ENCODE measurements at places on chromosomes 2 and 18.

DNA sequence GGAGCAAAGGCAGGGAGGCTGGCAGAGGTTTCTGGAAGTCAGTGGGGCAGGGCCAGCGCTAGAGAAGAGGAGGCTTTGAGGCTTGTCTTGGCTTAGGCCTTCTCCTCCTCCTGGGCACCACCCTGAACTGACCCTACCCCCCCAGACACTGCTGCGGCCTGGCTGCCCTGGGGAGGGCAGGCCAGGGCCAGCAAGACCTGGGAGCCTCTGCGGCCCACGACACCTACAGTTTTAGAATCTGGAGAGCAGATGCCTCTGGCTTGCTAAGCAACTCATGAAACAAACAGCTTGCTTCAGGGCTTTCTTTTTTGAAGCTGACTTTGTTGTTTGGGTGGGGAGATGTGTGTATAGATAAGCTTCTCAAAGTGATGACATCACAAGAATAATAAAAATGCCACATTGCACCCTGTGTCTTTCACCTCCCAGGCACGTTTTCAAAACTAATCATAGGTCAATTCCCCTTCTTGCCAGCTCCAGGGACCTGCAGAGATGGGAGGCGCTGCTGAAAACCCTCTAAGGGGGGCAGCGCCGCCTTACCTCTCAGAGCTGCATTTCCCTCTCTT lies 46.2 kb upstream of the SMAD7 start:
- no peak for DNase-seq

GRCh38 chr2:27185331-27186026 lies 26.4 kb upstream of the ATRAID start:
- no peak for DNase-seq

DNA sequence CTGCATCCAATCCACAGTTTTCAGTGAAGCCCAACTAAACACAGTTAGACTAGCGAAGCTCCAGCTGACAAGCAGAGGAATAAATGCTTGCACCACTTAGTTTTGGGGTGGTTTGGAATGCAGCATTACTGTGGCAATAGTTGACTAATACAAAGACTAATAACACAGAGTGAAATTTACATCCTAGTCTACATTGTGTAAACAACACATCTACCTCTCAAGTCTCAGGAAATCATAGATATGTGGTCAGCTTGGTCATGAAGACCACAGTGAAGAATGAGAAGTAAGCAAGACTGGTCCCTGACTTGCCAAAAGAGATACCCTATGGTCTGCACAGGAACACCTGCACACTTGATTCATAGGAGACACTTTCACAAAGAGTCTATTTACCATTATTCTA lies 155.1 kb upstream of the TANK start:
- DNase-seq, result no peak

DNA sequence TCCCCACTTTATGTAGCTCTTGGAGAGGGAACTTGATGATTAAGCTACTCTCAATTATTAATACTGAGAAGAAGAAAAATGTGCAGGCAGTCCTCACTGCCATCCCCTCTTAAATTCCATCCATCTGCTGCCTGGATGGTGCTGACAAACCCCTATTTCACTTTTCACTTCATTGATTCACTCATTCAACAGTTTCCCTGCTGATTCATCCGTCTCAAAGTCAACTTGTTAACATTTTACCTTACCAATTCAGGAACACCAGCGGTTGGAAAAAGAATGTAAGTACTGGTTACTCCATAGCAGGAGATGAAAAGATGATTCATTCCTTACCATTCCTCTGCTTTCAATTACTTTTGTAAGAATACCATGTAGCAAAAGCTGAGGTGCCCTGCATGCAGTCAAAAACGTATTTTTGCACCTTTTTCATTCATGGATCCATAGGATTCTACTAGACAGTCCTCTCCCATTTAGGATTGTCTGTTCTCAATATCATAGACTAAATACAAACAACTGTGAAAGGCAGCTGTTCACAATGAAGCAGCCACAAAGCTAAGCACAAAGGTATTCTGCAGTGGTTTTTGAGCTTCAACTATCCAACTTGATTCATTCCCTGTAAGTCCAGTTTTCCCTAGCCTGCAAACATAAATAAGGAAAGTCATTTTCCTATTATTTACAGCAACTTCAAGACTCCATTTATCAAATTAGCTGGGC lies 262.0 kb downstream of the MREG start:
- no peak for DNase-seq

DNA sequence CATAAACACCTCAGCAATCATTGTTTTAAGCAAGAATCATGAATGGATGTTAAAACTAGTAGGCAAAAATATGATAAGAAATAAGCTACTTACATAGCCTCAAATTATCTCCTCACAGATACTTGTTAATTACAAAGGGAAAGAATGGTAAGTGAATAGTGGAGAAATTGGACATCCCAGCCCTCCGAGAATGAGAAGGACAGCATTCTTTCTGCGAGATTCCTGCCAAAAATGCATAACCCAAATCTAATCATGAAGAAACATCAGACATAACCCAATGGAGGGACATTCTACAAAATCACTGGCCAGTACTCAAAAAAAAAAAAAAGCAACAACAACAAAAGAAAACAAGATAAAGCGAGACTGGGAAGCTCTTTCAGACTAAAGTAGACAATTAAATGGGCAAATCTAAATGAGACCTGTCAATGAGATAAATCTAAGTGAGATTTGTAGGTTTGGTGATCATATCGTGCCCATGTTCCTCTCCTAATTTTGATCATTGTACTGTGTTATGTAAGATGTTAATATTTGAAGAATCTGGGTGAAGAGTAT lies 57.9 kb upstream of the GLI2 start:
- no peak for DNase-seq

DNA sequence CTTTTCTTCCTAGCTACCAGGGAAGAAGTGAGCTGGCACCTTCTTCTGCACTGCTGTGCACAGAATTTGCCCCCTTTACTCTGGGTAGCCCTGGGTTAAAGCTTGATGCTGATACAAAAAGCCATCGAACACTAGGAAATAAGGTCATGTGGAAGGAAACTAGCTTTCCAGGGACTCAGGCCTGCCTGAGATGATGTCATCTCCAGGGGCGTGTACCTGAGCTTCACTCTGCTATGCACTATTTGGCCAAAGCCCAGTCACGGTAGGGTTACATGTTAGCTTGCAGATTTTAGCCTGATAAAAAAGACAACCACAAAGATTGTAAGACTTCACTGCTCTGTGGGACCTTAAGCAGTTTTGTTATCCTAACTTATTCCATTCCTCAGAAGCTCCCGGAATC lies 20.4 kb downstream of the EDAR start:
- no peak for DNase-seq

DNA sequence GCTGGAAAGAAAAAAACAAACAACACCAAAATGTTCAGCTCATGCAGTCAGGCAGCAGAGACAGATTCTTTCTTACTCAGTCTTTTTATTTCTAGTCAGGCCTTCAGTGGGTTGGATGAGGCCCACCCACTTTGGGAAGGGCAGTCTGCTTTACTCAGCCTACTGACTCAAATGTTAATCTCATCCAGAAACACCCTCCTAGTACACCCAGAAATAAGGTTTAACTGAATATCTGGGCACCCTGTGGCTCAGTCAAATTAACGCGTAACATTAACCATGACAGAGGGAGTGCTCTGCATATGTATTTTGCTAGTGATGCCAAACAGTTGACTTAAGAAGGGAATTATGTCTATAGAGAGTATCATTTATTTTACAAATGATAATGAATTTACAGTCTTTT lies 401.6 kb downstream of the PARD3B start:
- no peak for DNase-seq

GRCh38 chr2:127415593-127416505 lies 2.4 kb upstream of the PROC start:
- peak; percentile 11 for DNase-seq

DNA sequence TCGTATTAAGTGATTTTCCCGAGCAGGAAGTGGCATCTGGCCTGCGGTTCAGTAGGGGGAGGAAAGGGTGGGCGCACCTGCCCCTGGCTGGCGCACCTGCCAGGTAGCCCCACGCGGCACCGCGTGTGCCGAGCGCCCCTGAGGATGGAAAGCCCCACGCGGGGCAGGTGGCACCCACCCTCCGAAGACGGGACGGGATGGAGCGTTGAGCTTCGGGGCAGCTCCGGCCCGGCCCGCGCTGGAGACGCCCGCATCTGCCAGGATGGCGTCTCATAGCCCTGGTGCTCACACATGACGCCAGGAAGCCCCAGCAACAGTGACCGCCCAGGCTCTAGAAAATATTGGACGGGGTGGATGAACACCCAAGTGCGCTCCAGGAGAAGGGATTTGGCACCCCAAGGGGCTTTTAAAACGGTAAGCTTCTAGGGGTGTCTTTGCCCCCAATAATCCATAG lies 2.5 kb upstream of the NFATC1 start:
- no peak for DNase-seq

GRCh38 chr2:233091595-233092375 lies 31.6 kb downstream of the INPP5D start:
- DNase-seq, result no peak

- no peak for DNase-seq
These were observed 87.2 kb upstream of the GALNT5 start for GRCh38 chr2:157170299-157170698.

DNA sequence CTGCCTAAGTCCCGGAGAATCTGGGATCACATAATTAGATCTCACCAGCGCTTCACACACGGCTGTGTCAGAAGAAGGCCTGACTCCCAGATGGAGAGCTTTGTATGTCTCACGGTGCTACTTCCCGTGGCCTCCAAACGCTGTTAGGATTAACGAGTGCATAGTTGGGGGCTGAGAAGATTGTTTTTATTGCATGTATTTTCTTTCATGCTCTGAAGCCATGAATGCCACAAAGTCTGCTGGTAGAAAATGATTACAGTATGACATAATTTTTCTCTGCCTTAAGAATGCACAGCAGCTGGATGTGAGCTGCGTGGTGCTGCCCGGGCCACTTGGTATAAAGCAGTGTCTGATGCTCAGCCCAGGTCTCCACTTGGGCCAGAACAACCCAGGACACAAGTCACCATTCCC lies 166.5 kb downstream of the SEPTIN10 start:
- no peak for DNase-seq

GRCh38 chr18:41753826-41754225 lies 201.2 kb upstream of the PIK3C3 start:
- DNase-seq, result no peak

DNA sequence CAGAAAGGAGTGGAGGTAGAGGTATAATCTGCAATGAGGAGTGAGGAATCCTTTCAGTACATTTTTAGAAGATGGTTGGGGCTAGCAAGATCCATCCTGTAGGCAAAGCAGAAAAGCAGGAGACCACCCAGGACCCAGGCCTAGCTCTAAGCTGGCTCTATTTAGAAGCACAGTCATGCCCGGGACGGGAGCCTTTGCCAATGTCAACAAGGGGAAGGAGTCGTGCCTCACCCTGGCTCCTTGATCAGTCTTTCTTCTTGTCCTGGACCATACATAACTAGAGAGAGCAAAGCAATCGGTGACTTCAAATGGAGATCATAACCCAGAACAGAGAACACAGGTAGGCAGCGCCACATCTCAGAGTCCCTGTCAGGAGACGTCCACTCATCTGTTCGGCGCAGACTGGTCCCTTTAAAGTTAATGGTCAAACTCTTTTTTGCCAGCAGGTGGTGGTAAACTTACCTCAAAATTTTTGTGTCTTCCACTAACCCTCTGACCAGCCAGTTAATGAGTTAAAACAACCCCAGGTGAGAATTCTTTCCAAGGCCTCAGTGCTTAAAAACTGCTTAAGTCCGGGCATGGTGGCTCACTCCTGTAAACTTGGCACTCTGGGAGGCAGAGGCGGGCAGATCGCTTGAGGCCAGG lies 8.0 kb downstream of the MC5R start:
- DNase-seq, result no peak

DNA sequence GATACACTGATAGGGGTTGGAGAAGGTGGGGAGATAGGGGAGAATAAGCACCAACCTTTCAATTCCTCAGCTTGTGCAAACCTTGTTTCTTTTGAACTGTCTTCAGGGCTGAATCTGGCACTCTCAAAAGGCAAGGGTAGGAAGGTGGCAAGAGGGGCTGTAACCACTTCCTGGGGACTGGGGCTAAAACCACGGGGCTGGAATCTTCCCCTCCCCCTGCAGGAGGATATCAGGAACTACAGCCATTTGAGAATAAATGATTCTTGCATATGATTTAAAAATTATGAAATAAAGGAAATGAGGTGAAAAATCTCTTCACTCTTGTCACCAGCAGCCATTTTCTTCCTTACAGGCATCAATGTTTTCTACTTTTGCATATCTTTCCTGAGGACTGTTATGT lies 50.8 kb downstream of the ATOH8 start:
- DNase-seq, result peak; percentile 0

DNA sequence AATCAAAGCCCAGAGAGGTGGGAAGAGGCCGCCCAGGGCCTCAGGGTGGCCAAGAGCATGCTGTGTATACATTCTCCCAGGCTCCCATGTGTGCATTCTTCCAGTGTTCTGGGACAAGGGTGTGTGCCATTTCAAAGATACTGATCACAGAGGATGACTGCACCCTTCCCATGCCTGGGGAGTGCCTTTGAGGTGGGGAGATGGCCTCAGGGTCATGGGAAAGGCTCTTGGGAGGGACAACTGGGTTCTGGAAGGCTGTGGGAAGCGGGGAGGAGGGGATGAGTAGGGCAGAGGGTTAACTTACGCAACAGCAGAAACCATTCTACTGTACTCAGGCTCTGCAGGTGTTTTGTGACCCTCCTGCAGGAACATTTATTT lies 40.9 kb downstream of the KLHL29 start:
- no peak for DNase-seq

GRCh38 chr2:176421297-176422050 lies 152.2 kb downstream of the MTX2 start:
- DNase-seq, result no peak

DNA sequence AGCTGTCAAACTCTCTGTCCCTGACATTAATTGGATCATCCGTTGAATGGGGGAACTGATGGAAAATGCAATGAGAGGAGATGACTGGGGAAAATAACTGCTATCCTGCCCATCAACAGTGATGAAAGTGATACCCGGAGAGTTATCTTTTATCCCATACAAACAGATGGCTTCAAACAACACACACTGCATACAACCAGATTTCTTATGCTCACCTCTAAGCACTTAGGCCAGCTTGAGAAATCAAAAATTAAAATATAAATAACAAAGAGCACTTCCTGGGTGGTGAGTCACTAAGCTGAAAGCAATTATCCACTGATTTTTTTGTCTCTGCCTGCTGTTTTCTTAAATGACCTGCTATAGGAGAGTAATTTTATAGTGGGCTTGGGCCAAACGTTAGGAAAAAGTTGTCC lies 237.6 kb upstream of the RGPD4 start:
- peak; percentile 88 for DNase-seq

DNA sequence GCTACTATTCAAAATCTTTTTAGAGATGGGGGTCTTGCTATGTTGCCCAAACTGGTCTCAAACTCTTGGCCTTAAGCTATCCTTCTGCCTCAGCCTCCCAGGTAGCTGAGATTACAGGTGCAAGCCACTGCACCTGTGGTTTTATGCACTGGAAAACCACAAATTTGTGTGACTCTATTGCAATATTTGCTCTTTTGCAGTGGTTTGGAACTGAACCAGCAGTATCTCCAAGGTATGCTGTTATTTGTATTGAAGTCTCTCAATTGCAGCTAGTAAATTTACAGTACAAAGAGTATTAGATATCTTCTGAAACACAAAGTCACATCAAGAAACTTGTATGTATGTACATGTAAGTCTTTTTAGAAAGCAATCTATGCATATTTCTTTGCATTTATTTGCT lies 46.2 kb downstream of the PPP4R1 start:
- no peak for DNase-seq

- DNase-seq, result peak; percentile 47
These were observed 25.0 kb upstream of the COPS8 start for GRCh38 chr2:237060534-237061312.
